ENCODE measurements at places on chromosomes 16 and 17. TPM values are rescaled to one million over a fixed set of nuclear protein-coding genes. Genes with fewer than 3 reads are reported as not detected.

DNA sequence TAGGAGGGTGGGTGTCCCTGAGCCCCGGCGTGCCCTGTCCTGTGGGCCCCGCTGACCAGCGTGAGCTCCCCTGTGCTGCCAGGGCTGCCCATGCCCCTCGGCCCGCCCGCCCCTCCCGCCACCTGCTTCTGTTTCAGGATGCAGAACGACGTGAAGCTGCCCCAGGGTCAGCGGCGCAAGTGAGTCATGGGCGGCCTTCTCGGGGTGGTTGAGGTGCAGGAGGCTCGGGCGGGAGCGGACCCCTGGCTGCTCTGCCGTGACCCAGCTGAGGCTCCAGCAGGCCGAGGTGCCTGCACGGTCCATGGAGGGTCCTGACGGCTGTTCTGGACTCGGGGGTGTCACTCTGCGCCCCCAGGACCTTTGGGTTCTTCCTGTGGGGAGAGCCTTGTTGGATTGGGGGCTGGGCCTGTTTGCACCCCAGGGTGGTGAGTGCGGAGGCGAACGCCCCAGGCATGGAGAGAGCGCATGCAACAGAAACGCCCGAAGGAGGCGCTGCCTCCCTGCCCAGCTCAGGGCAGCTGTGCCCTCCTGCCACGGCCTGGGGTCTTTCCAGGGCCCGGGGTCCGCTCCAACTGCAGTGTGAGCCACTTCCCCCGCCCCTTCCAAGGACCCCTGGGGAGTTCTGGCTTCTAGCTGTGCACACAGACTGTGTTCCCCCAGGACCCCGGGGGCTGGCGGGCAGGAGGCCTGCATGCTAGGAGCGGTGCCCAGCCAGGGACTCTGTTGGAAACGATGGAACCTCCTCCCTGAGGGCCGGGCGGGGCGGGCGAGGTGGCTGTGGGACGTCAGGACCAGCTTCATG is 4.0 kb downstream of the SLC25A10 start:
- DNase-seq = no peak

DNA sequence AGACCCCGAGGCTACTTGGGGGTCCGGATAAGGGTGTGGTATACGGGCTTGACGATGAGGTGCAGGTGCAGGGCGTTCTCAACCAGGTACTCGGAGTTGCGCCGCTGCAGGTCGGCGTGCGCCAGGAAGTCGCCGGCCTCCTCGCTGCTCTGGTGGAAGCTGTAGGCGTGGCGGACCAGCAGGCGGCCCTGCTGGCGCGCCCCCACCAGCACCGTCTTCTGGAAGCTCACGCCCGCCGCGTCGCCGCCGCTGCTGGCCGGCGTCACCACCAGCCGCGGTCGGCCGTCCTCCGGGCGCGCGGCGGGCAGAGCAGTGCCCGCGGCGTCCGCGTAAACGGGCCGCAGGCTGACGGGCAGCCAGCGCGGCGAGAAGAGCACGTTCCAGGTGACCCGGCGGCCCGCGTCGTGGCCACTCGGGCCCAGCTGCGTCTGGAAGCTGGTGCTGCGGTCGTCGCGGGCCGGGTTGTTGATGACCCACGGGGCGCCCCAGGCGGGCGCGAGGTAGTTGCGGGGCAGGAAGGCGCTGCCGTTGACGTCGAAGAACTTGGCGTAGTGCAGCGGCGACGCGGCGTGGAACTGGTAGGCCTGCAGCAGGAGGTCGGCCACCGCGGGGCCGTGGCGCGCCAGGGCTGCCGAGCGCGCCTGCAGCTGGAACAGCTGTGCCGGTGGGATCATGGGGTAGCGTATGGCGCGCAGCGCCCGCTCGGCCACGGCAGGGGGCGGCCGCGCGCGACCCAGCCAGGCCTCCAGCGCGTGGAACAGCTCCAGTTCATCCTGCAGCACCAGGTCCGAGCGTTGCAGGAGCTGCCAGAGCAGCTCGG is 4.8 kb downstream of the BTBD17 start:
- no peak for DNase-seq

DNA sequence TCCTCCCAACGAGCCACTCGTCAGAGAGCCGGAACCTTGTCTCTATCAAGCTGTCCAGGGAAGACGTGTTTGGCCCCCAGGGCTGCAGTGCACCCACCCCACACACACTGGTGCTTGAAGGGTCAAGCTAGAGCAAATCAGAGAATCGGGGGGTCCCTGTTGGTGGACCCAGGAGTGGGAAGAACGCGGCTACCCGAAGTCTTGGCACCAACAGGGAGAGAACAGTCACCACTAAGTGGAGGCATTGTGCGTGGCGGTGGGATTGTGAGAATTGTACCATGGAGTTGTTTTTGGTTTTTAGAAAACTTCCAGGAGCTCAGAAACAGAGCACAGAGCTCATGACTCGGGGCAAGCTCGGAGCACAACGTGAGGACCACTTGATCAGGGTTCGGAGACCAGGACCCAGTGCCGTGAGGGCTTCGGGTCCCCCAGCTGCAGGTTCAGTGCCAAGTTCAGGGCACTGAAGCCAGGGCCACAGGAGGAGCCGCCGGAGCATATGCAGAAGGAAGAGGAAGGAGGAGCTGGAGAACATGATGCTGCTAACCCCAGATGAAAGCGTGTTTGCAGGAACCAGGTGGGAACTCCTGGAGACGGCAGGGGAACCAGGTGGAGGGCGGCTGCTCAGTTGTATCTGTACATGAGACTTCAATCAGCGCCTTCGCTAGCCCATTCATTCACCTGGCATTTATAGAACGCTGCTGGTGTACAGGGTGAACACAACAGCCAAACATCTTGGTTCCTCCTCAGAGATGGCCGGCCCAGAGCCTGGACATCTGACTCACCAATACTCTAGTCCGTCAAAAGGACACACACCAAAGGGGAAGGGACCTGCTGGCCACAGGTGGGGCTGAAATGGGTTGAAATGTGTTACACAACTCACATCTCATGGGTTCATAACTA is 42.8 kb downstream of the METRNL start:
- DNase-seq = no peak

DNA sequence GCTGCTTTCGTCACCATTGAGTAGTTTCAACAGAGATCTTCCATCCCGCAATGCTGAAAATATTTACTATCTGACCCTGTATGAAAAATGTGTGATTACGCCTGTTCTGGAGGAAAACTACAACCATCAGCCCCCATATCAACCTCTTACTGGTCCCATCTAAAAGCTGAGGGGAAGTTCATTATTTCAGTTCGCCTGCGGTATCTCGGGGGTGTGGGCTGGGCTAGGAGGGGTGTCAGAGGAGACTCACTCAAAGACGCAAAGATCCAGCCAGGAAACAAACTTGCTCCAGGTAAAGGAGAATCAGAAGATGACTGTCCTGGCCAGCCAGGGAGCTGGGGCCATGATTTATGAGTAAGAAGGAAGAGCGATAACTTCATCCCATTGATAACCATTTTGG is 13.7 kb downstream of the CACNG1 start:
- DNase-seq = no peak

DNA sequence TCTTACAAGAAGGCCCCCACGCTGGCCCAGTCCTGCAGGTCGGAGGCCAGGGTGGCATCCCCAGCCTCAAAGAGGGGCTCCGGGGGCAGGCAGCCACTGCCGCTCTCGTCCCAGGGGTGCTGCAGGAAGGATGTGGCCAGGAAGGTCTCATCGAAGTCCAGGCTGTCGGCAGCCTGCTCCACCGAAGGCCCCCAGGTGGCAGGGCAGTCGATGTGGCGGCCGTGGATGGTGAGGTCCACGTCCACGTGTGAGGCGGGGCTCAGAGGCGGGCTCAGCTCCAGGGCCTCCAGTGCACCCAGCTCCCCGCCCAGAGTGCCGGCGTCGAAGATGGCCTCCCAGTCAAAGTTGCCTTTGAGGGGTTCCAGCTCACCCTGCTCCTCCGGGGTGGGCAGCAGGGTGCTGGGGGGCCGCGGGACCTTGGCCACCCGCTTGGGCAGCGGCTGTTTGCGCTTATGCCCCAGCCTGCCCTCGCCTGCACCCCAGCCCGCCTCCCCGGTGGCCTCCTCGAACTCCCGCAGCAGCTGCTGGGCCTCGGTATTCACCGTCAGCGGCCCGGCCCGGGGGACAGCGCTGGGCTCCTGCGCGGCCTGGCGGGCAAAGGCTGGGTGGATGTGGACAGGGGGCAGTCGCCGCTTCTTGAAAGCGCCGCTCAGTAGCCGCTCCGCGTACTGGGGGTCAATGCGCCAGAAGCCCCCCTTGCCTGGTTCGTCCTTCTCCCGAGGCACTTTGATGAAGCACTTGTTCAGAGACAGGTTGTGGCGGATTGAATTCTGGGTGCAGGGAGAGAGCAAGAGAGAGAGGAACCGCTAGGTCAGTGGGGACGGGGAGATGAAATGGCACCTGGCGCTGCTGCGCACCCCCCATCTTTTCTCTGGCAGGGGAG is 3.5 kb downstream of the FOXJ1 start:
- DNase-seq = no peak

DNA sequence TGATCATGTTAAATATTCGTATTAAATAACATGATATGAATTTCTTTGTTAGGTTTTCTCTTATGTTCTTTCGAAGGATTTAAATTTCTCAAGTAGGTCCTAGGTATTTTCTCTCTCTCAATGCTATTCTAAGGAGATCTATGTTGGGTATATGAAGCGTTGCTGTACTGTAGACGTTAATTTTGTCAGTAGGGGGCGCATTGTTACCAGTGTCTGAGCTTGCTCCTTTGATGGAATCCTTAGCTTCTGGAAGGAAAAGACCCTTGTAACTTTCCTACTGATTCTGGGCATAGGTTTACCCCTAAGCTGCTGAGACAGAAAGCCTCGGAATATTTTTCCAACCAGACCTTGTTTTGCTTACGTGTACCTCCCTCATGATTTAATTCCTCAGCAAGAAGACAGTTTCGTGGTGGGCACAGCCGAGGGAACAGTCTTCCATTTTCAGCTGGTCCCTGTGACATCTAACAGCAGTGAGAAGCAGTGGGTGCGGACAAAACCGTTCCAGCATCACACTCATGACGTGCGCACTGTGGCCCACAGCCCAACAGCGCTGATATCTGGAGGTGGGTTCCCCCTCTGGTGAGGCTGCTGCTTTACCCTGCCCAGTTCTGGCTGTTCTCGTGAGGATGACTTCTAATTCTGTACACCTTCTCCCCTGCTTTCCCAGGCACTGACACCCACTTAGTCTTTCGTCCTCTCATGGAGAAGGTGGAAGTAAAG is 17.9 kb downstream of the UTP4 start:
- no peak for DNase-seq

DNA sequence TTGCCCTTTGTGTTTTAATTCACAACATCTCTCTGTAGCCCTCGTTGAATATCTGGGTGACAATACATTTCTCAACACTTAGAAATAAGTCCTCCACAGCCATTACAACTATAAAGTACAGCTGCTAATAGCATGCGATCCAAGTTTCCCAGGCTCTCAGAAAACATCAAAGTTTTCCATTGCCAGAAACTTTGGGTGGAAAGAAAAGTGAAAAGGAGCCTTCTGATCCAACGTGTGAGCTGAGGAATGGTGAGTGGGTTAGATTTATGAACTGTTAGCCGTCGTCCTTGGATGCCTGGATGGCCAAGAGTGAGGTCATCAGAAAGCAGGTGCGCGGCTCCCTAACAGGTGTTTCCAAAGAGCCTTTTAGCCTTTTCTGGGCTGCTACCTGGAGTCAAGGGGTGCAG is 258.0 kb downstream of the PMP22 start:
- no peak for DNase-seq

DNA sequence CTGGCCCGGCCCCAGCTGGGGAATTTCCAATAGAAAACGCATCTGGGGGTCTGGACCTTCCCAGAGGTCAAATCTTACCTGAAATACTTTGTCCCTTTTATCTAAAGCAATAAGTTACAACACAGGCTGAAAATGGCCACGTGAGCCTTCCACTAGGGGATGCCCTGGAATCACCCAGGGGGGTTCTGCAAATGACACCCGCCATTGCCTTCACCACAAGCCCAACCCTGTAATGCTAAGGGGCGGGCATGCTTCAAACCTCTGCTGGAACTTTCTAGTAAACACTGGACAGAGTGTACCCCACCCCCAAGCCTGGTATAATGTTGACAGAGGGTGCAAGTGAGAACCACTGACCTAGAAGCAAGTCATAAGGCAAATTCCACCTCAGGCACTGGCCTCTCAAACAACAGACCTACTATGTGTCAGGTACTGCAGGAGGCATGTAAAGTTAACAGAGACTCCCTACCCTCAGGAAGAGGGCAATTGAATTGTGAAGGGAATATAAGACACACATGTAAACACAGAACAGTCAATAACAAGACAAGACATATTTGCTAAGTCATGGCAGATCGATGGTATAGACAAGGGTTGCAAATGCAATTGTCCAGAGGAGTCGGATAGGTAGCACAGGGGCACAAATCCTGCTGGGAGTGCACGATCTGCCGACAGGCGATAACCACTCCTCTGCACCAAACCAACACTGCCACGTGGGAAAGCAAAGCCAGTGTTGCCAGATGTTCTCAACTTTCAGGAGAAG is 59.0 kb downstream of the ARHGAP17 start:
- DNase-seq = no peak

DNA sequence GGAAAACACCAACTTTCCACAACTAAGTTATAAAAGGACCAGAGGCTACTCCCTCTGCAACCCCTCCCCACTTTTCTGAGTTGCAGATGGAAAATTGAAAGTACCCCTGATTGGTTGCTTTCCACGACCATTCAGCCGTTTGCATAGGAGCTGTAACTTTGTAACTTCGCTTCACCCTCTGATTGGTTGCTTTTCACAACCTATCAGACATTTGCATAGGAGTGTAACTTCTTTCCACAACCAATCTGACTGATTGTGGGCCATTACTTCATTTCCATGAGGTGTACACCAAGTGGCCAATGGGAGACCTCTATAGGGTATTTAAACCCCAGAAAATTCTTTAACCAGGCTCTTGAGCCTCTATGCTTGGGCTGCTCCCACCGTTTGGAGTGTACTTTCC is 644.1 kb downstream of the WWOX start:
- DNase-seq = no peak

- peak; percentile 7 for DNase-seq
These were observed 122.0 kb downstream of the METRNL start for GRCh38 chr17:83201206-83202001.

DNA sequence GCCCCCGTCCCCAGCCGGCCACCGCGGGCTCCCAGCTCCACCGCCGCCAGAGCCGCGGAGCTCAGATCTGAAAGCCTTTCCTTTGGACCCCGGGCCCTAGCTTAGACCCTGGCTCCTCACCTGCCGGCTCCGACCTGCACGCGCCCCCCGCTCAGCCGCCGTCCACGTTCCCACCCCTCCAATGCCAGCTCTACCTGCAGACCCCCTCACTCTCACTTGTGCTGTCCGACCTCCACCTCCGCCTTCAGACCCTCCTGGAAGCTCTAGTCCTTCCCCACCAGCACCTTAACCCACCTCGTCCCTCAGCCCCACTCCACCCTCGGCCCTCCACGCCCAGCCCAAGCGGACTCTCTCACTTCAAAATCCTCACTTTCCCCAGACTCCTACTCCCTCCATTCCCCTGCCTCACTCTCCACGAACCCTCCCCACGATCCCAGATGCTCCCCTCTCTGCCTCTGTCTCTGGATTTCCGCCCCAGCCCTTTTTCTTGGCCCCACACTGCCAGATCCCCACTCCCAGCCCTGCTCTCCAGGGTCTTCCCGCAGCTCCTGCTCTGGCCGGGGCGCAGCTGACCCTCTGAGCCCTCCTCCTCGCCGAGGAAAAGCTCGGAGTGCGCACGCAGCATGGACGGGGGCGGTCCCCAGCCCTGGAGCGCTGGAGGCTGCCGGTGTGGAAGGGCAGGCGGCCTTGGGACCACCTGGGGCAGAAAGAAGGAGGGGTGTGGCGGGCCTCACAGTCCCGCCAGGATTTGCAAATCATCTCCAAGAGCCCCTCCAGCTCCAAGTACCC is at the start of gene TMEM114:
Gene TMEM114, minus strand, starts transcription at position 612 of the 789 bp plus-strand sequence. CDS start 673 bp downstream, outside the sequence.
- no peak for DNase-seq

MYH8 gene
- total RNA-seq = not detected

CIAO3 gene
- total RNA-seq = 49.2 TPM

NPIPB13 gene
- 9.6 TPM for total RNA-seq

CNP gene
- total RNA-seq = 174 TPM

TRPV3 gene
- 4.2 TPM for total RNA-seq

IL21R gene
- total RNA-seq = not detected

EZH1 gene
- 73.8 TPM for total RNA-seq
